ENCODE measurements at places on chromosomes 3 and 15. TPM values are rescaled to one million over a fixed set of nuclear protein-coding genes. Genes with fewer than 3 reads are reported as not detected.

Gene PLSCR2
- total RNA-seq, result 0.13 TPM

DNA sequence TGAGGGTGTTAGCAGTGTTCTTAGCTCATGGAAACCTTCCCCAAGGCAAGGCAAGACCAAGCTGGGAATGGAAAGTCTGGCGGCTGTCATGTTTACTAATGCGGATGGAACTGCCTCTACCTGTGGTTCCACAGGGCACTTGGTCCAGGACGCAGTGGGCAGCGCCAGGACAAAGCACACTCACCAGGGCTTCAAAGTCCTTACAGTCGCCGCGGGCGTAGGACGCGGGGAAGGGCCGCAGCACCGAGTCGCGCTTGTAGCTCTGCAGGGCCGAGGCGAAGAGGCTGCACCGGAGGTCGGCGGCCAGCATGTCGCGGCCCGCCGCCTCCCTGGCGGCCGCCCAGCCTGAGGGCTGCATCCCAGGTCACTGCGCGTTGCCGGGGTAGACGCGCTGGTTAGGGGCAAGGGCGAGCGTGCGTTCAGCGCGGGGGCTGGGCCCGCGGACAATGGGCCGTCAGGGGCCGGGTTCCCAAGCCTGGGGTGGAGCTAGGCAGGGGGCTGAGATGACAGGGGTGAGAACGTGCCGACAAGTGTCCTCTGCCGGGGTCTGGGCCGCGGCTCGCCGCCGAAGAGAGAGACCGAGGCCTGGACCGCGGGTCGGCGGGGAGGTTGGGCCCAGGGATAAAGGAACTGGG is 497 bp downstream of the PARP16 start:
- peak; percentile 51 for DNase-seq

DNA sequence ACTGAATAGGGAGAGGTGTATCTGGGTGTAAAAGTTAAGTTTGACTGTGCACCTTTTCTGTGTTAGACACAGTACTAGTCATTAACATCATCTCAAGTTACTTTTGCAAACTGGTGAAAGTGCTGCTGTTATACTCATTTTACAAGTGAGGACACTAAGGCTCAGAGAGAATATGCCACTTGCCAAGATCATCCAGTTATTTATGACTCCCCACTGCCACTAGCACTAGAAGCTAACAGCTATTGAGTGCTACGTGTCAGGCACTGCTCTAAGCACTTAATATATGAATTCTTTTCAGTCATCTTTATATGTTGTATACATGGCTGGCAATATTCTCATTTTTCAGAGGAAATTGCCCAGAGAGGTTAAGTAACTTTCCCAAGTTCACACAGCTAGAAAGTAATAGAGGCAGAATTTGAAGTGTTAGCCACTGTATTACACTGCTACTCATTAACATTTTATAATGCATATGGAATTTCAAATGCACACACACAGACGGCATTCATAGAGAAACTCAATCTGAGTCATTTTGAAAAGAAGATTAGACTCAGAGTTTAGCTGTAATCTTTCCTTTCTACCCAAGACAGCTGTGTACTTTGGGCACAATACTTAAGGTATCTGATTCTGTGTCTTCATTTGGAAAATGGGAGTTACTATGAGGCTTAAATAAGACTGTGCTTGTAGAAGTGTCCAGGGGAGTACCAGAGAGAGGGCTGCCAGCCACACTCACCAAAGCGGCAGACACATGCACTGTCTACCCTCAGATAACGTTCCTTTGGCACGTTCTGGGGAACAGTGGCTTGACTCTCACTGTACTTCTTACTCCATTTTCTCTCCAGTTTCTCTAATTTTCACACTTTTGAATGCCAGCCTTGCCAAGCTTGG is 1.3 kb upstream of the MASP1 start:
- no peak for DNase-seq

- DNase-seq, result no peak
Measured at GRCh38 chr3:47404955-47405790, 24.4 kb downstream of the PTPN23 start.

DNA sequence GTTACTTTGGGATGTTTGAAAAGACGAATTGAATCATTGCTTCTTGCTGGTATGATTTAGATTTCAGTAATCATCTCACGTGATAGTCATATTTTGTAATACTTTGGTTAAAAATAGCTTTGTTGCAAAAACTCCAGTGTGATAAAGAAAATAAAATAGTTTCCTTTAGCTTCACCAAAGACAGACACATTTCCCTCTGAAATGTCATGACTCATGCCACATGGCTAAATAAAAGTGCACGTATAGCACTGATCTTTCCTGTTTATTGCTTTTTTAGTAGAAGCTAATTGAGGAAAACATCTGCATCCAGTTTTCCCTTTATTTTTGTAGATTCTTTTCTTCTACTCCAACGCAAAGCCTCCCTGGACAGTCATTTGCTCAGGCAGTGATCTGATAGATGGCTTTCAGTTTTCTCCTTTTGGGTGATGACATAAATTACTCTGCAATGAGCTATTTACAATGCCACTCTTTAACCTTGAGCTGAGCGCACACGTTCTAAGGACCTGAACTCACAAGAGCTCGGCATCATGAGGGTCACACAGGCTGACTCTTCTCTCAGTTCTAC is 84.9 kb downstream of the ARNT2 start:
- DNase-seq, result peak; percentile 60

Gene KNG1
- not detected for total RNA-seq

Gene ABHD10
- 21.6 TPM for total RNA-seq

GRCh38 chr15:38690216-38690615 is 125.6 kb upstream of the RASGRP1 start:
- DNase-seq, result no peak

Gene TERC
- 103 TPM for total RNA-seq
